NCI-H526 (cell line): ENCODE measurements at places on chromosomes 6 and 20.

GRCh38 chr6:19848465-19849029 lies 11.4 kb downstream of the ID4 start:
- no peak for DNase-seq

DNA sequence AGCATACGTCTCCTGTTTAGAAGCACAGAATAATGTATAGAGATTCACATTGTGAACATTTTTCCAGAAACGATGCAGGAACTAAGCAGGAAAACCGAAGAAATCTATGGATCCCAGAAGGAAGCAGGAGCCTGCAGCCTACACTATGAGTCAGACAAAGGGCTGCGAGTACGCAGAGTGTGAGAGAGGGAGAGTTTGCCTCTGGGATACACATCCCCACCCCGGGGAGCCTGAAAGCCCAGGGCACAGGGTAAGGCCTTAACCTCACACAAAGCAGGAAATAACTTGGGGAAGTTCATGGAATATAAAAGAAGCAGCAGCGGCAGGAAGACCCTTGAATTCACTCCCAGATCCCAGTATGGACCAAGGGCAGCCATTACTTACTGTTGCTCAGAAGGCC lies 842.1 kb upstream of the MANEA start:
- DNase-seq = no peak

- DNase-seq = no peak
Observed at GRCh38 chr6:41336824-41337223, 1.4 kb downstream of the NCR2 start.

DNA sequence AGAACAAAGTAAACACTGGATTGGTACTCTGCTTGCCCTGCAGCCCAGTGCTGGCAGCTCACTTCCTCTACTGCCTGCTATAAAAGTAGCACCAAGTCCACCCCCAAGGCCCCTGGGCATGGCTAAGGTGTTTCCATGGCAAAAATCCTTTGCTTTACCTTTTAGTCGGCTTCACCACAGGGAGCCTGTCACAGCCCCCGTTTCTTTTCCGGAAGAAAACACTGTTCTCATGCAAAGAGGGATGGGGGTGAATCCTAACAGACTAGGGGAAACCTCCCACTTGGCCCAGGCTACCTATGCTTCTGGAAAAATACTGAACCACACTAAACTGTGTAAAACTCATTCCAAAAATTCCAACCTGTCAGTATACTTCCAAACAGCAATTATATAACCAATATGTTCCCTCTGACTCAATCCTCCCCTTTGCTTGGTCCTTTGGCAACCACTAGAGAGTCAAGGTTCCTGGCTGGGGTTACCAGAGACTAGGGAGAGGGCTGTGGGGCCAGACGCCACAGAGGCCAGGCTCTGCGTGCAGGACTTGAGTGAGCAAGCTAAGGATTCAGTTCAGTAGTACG lies 16.1 kb downstream of the PPIL1 start:
- no peak for DNase-seq

DNA sequence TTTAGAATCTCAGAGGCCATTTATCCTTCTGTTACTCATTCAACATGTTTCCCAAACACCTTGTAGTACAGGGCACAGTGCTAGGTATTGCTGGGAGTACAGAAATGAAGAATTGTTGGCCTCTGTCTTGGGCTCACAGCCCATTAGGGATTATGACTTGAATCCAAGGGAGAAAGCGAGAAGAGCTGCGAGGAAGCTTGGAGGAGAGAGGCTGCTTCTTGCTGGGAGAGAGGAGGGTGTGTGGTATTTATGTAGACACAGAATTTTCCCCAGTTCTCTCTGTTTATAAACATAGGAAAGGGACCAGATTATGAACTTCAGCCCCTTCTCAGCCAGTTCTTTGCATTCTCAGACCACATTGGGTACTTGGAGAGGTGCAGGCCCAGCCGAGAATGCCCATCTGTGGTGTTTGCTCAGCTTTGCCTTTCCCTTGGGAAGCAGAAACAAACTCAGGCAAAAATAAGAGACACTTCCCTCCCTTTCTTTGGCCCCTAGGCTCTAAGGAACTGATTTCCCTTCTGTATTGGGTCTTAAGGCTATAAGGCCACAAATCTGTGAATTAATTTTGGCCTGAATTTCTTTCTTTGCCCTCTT lies 17.9 kb downstream of the CHMP4B start:
- DNase-seq = no peak

DNA sequence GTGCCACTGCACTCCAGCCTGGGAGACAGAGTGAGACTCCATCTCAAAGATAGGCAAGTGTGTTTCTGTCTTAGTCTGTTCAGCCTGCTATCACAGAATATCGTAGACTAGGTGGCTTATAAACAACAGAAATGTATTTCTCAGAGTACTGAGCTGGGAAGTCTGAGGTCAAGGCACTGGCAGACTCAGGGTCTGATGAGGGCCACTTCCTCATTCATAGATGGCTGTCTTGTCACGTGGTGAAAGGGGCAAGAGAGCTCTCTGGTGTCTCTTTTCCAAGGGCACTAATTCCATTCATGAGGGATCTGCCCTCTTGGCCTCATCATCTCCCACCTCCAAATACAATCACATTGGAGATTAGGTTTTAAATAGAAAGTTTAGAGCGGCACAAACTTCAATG lies 95.6 kb upstream of the PHACTR3 start:
- DNase-seq = no peak

DNA sequence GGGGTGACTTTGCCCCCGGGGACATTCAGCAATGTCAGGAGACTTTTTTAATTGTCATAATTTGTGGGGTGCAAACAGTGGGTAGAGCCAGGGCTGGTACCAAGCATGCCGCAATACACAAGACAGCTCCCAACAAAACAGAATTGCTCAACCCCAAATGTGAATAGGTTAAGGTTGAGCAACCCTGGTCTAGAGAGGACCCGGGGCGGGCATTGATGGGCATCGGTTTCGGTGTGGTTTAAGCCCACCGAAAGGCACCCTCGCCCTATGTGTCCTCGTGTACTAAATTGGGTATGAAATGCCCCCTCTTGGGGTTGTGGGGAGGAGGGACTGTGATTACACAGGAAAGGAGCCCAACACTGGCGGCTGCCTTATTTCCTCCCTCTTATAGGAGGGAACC lies 36.0 kb downstream of the KIAA1755 start:
- no peak for DNase-seq

- DNase-seq = no peak
Observed at GRCh38 chr20:49983123-49983847, 505 bp downstream of the SNAI1 start.

DNA sequence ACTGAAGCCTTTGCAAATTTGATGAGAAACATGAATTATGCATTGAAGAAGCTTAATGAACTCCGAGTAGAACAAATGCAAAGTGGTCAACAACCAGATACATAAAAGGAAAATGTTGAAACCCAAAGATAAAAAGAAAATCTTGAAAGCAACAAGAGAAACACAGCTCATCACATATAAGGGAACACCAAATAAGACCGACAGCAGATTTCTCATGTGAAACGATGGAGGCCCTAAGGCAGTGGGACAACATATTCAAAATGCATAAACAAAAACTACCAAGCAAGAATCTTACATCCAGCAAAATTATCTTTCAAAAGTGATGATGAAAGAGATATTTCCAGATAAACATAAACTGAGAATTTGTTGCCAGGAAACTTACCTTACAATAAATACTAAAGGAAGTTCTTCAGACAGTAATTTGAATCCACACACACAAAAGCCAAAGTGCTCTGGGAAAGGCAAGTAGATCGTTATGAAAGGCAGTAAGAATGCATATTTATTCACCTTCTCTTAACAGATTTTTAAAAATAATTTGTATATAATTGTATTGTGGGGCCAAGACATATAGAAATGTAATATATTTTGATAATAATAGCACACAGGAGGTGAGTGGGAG lies 22.5 kb downstream of the SLC52A3 start:
- DNase-seq = no peak

DNA sequence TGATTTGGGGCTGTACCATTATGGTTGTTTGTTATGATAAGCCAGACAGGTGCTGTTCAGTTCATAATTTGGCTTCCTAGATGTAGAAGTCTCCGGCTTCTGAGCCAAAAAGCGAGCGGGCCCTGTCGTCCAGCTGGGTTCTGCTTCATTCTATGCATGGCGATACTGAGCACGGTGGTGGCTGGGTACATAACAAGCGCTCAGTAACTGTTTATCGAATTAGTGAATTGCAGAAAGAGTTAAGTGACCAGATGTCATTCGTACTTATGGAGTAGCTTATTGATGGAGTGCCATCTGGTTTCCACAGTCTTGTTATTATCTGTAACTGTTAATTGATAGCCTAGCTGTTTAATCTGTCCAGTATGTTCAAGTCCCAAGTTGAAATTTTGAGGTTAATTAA lies 85.0 kb downstream of the DTD1 start:
- DNase-seq = no peak

DNA sequence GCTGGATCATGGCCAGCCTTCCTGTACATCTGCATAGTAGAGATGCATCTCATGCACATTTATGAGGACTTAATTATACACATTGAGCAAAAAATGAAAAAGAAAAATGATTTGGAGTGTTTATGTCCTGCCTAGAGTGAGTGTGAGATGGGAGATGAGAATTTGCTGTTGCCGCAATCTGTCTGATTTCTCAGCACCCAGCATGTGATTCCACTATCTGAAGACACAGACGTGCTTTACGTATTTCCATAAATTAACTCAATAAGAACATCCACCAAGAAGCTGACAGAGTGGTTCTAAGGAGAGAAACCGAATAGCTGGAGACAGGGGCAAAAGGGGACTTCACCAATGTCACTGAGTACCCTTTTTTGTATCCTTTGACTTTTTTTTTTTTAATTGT lies 15.2 kb downstream of the EDEM2 start:
- DNase-seq = no peak

DNA sequence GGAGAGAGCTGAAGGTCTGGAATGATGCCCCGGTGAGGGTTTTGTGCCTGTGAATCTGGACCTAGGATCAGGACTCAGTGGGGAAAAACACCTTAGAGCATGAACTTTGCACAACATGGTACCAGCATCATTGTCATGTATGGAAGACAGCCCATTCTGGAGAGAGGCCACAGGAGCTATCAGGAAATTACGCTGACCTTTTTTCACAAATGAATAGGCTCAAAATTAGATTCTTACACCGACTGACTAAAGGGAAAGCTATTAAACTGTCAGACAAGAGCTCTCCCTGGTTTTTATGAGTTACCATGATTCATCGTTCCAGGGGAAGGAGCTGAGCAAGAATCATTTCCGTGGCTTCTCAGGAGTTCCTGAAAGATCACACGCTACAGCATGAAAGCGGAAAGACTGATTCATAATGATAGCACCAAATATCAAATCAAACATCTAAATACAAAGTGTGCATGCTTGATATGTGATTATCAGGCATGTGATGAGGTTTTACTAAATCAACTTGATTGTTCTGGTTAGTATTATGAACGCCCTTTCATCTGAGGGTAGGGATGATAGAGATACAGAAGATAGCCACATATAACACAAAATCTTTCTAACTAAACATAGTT lies 224.9 kb upstream of the SMLR1 start:
- no peak for DNase-seq

GRCh38 chr6:151723152-151723551 lies 84.3 kb upstream of the ESR1 start:
- no peak for DNase-seq
